H9 (cell line): ENCODE measurements at places on chromosomes 4 and X. TPM values are rescaled to one million over a fixed set of nuclear protein-coding genes. Genes with fewer than 3 reads are reported as not detected.

- no peak for DNase-seq
Measured at GRCh38 chrX:66633541-66633940, 5.3 kb downstream of the EDA2R start.

DNA sequence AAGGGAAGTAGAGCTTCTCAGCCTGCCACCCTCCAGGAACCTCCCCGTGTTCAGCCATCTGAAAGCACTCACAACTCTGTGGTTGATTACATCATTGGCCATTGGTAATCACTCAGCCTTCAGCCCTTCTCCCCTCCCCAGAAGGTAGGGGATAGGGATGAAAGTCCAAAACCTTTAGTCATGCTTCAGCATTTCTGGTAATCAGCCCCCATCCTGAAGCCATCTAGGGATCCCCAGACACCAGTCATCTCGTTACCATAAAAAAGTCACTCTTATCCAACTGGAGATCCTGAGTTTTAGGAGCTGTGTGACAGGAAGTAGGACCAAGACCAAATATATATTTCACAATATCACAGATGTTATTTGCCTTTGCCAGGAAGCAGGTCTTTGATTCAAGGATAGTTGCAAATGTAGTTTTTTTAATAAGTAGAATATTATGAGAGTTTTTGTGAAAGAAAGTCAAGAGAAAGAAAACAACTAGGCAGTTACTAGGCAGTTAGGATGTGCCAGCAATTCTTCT is 364.6 kb upstream of the NOCT start:
- DNase-seq, result no peak

- no peak for DNase-seq
Measured at GRCh38 chr4:1547856-1548826, 136.0 kb downstream of the FAM53A start.

- DNase-seq, result no peak
Measured at GRCh38 chr4:176441594-176441993, 121.8 kb downstream of the SPCS3 start.

GRCh38 chr4:20487852-20488251 is 212.4 kb upstream of the PACRGL start:
- DNase-seq, result no peak

- peak; percentile 86 for DNase-seq
Measured at GRCh38 chr4:76897536-76898384, at the start of gene SOWAHB. TSS of gene SOWAHB (minus strand) at chr4:76898144. CDS start at chr4:76897849, 295 bp downstream.

DNA sequence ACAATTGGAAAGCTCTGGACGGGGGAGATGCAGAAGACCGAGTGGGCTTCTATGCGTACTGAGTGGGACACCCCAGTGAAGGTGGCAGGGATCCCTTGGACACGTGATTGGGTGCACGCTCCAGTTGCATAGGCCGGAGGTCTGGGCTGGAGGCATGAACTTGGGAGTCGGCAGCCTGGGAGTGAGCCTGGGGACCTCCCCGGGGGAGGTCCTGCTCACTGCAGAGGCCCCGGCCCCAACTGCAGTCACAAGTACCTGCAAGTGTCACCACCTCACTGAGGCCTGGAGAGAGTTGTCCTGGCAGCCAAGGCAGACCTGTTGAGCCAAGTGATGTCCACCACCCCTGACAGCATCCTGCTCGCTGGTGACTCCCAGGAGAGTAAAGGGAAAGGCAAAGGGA is 49.3 kb upstream of the HMX1 start:
- no peak for DNase-seq

- DNase-seq, result no peak
Measured at GRCh38 chr4:89140168-89140759, 28.9 kb downstream of the TIGD2 start.

GRCh38 chrX:18887825-18888212 is 96.1 kb downstream of the PHKA2 start:
- no peak for DNase-seq

- DNase-seq, result peak; percentile 64
Measured at GRCh38 chr4:2592572-2592971, 56.1 kb downstream of the FAM193A start.

DNA sequence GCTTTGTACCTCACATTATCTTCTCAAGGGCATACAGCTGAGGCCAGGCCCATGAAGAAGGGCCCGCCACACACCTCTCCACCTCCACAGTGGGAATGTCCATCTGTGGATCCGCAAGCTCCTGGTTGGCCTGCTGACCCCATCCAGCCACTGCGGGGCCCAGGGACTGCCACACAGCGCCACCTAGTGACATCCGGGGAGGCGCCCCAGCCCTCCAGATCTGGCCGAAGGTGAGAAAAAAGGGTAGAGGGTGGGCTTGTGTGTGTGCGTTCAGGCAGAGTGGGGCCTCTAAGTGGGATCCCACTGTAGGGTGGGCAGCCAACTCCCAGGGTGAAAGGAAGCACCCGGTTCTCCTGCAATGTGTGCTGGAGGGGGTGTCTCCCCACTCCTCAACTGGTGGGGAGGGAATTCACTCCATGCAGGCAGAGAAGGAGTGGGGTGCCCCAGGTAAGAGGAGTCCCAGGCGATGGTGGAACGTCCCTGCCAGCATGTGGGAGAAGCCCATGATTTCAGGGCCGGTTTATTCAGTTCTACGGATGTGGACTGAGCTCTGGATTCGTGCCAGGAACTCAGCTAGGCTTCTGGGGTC is 117.3 kb downstream of the ENPP6 start:
- DNase-seq, result peak; percentile 68

- no peak for DNase-seq
Measured at GRCh38 chr4:106627051-106627450, 258.5 kb upstream of the GIMD1 start.

DNA sequence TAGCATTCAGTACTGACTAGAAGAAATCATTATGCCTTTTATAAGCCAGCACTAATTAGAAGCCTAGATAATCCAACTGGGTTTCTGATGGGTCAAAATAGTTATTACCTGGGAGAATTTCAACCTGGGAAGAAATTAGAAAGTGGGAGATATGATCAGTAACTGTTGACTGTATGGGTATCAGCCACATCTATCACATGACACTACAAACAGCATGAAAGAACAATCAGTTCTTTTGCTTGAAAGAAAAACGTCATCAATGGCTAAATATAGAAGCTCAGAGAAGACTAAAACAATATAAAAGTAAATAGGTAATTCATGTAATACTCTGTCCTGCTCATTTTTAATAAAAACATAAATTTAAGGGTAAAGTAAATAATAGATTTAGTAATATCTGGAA is 145.1 kb downstream of the CAMK2D start:
- DNase-seq, result no peak

GRCh38 chr4:173230062-173230461 is 61.5 kb downstream of the GALNT7 start:
- DNase-seq, result no peak

DNA sequence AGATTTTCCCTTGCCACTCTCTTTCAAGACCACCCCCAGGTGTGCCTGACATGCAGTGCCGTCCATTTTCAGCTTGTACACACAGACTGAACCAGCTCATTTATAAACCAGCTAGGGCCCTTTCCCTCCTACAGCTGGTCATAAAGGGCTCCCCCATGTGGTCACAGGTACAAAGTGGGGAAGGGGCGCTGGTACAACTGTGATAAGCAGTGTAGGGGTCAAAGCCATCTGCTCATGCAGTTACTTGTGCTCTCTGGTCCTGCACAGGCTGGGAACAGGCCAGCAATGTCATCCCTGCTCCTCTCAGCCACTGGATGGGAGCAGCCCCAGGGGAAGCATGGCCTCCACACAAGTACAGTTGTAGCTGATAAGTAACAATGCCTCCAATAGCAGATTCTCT is 20.6 kb downstream of the GABRQ start:
- peak; percentile 41 for DNase-seq

GRCh38 chr4:147408189-147408588 is 72.7 kb upstream of the EDNRA start:
- DNase-seq, result no peak

- DNase-seq, result no peak
Measured at GRCh38 chrX:103157496-103158316, 57.2 kb upstream of the BEX4 start.

- DNase-seq, result no peak
Measured at GRCh38 chrX:134146493-134146892, 90.5 kb upstream of the CCDC160 start.

DNA sequence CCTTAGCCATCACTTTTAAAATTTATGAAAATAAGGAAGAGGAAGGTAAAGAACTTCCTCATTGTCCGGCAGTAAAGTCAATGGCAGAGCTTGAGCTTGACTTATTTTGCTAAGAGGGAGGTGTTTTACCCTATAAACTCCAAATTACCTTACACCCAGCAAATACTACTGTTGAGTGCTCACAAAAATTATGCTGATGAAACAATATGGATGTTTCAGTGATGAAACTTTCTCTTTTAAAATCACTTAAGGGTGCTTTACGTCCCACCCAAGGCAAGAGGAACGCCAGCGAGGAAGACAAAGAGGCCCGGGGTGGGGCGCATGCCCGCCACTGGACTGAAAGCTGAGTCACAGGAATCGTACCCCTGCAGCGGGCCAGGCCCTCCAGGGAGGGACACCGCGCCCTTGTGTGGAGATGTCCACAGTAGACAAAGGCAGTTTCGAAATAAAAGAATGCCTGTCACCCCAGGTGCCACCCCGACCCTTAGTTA is 560 bp upstream of the TMSB4X start:
- peak; percentile 54 for DNase-seq

DNA sequence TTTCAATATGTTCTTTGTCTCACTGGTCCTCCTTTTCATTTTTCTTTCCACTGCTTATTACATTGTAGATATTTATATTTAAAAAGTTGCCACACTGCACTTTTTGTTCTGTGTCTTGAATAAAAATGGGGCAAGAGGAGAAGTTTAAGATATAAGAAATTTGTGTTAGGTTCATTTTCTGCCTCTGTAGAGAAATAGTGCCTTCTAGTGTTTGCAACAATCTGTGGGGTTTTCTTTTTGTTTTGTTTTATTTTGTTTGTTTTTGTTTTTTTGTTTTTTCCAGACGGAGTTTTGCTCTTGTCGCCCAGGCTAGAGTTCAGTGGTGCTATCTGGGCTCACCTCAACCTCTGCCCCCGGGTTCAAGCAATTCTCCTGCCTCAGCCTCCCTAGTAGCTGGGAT is 20.1 kb upstream of the SMIM14 start:
- DNase-seq, result no peak

- peak; percentile 35 for DNase-seq
Measured at GRCh38 chr4:41744572-41745291, 3.8 kb downstream of the PHOX2B start.

DNA sequence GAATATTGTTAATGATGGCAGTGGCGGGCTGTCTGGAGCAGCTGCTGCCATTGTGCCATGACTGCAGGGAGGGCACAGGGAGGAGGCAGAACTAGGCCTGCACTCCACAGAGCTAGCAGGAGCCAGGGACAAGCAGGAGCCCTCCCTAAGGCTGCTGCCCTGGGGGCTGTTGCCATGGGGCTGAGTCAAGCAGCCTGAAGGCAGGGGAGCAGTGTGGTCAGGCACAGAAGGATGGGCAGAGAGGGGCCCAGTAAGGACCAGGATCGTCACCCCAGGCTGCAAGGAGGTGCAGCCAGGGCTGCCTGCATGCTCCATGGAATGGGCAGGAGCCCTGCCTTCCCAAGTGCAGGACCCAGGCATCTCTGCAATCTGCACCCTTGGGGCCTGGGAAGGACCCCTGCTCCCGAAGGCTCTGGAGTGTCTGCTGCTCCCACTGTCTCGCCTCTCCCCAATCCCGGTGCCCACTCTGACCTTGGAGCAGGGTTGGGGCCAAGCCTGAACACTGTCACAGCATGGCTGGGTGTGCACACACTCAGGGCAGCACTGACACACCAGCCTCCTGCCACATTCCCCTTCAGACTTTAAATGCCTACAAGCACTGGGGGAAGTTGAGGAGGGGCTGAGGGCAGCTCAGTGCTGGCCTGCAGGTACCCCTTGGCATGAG is 98.3 kb upstream of the GALNTL6 start:
- no peak for DNase-seq

DNA sequence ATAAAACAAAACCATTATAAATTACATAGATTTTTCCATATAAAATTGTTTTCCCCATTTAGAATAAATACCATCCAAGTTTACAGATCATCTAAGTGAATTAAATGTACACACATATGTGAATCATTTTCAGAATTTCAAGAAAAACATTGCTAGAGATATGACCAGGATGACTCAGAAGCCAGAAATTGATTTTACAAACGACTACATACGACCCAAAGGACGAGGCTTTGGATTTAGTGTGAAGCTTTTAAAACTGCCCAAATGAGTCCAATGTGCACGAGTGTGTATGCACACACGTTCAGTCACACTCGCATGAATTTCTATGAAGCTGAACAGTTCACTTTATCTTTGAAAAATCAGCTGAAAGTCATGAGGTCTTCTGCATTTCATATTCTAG is 37.9 kb downstream of the MFAP3L start:
- no peak for DNase-seq

GRCh38 chr4:155703486-155704247 is 37.0 kb downstream of the GUCY1A1 start:
- no peak for DNase-seq

DNA sequence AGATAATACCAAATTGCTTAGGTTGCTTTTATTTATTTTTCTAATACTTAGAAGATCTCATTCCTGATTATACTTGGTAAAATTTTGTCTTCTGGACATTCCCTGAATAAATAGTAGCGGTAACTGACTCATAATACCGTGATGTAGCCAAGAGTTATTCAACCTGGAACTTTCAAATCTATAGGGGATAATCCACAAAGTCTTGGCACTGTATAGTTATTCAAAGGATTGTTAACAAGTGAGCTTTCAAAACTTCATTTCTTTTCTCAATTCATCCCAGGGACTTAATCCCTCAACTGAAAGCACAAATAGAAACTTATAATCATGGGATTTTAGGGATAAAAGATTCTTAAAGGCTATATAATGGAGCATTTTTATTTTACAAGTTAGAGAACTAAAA is 1383.3 kb downstream of the FAM133A start:
- DNase-seq, result no peak

GRCh38 chrX:10512258-10512657 is 108.1 kb downstream of the MID1 start:
- DNase-seq, result no peak

DNA sequence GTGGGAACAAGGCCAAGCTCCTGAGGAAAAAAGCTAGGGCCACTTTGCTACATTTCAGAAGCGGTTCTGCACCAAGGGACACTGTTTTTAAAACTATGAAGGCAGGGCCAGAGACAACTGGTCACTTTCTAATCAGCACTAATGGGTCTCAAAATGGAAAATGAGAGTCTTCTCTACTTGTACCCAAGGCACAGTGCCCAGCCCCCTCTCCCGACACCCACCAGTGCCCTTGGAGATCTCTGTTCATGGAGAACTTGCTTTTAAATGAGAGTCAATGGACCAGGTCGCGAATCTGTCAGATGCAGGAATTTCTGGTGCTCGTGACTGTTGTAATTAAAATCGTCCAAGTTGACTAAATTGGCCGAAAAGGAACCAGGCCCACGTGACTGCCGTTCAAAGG is 591.6 kb downstream of the BCOR start:
- DNase-seq, result no peak

Gene NALF2
- 9.7 and 11.2 TPM in 2 replicates for total RNA-seq

Gene TMPRSS11F
- total RNA-seq, result not detected in 2 replicates

Gene SPOCK3
- total RNA-seq, result 0.28 and 0.53 TPM in 2 replicates

Gene PNMA6F
- total RNA-seq, result not detected in 2 replicates

Gene SMAD1
- 21.1 and 24.8 TPM in 2 replicates for total RNA-seq

Gene PNMA6A
- 7.7 and 8.0 TPM in 2 replicates for total RNA-seq

Gene GABRG1
- 0.11 TPM in 2 replicates for total RNA-seq

Gene FAAH2
- total RNA-seq, result 6.4 and 6.9 TPM in 2 replicates

Gene MAP7D2
- 1.9 and 2.4 TPM in 2 replicates for total RNA-seq

Gene PRRG1
- total RNA-seq, result 9.0 and 10.2 TPM in 2 replicates

Gene MAGEC3
- total RNA-seq, result not detected in 2 replicates

Gene SORBS2
- total RNA-seq, result 8.8 and 9.7 TPM in 2 replicates
